Cortex of kidney (tissue), 1 donor: ENCODE measurements at places on chromosomes 1 and 21.

- DNase-seq: no peak
These were observed 138.6 kb upstream of the JUN start for GRCh38 chr1:58922302-58923089.

DNA sequence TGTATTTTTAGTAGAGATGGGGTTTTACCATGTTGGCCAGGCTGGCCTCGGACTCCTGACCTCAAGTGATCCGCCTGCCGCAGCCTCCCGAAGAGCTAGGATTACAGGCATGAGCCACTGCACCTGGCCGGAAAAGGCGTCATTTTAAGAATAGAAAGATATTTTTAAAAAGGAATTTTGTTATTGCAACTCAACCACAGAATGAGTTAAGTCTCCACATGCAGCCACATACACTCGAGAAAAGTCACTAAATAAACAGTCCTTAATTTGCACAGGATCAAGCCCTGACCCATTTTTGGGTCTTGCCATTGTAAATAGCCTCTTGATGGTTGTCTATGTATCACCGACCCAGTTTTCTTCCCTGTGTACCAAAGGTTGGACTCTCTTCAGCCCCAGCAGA lies 85.5 kb downstream of the FBXO2 start:
- DNase-seq: no peak

DNA sequence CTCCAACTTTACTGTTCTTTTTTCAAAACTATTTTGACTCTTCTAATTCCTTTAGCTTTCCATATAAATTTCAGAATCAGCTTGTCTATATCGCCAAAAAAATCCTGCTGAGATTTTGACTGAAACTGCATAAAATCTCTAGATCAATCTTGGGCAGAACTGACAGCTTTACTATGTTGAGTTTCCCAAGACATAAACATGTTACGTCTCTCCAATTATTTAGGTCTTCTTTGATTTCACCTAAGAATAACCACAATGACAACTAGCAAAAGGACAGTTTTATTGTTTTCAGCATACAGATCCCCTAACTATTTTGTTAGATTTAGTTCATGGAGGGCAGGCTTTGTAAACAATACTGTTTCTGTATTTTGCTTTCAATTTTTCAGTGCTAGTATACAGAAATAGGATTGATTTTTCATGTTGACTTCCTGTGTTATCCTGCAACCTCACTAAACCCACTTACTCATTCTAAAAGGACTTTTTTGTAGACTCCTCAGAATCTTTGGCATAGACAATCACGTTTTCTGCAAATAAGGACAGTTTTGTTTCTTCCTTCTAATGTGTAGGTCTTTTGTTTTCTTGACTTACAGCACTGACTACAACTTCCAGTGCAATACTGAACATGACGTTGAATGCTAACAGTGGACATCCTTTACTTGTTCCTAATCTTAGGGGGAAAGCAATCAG lies 63.4 kb downstream of the NPHP4 start:
- no peak for DNase-seq

DNA sequence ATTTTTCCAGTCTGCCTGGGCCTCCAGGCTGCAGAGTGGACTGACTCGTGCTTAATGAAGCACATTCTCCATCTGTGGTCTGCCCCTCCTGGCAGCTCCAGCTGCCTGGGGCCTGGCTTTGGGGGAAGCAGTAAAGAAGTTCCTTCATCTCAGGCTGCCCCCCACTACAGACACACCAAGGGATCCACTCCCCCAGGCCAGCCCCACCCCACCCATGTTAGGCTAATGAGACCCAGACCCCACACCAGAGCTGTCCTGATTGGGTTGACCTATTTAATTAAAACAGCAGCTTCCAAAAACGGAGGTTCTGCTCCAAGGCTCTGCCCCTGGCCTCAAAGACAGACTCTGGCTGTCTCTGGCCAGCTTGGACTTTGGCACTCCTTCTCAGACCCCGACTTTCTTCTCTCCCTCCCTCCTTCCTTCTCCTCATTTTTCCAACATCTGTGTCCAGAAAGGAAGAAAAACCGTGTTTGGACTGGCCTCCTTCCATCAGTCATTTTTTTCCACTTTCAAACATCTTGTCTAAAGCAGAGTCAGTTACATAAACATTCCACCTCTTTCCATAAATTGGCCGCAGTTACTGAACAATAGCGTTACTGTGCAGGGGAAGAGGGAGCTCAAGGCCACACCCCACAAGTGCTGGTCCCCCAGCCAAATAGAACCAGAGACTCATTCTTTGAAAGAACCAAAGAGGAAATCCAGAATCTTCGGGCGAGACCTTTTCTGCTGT lies 29.7 kb downstream of the SERTAD4 start:
- no peak for DNase-seq

DNA sequence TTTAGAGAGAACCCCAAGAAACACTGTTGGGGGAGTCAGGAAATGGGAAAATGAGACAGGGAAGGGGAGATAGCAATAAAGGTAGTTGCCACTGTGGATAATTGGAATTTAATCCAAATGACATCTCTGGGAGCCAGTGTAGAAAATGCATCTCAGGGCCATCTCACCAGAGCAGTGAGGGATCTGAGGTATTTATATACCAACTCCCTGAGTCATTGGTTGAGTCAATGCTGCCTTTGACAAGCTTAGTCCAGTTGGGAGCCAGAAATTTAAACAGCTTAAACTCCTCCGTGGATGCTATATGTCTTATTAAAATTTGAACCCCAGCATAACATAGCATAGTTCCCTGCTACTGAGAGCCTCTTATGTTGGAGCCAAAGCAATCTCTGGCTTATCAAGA lies 140.3 kb downstream of the SLC30A10 start:
- no peak for DNase-seq

- no peak for DNase-seq
These were observed 99.4 kb upstream of the JUN start for GRCh38 chr1:58883037-58883887.

DNA sequence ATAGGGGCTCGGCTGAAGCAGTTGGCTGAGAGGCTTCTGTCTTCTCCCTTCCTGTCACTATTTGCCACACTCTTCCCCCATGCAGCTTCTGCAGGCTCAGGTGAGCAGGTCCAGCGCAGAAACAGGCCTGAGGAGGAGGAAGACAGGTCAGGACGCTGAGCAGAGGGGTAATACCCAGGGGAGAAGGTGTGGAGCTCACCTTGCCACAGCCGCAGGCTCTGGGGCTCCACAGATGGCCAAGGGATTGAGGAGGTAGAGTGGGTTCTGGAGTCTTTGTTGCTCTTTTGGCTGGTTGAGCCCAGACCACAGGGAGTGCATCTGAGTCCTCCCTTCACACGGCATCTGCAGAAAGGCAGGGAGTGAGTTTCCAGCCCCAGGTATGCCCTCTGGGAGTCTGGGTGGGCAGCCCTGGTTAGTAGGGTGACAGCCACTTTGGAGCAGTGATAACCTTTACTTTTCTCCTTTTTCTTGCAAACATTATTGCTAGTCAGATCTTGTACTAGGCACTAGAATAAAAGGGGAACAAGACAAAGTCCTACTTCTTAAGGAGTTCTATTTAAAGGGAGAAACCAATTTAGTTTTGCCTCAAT lies 9.7 kb downstream of the EIF3I start:
- DNase-seq: no peak

GRCh38 chr1:64263335-64263734 lies 59.9 kb downstream of the UBE2U start:
- no peak for DNase-seq

GRCh38 chr1:74654708-74655107 lies 18.9 kb downstream of the ERICH3 start:
- DNase-seq: no peak

GRCh38 chr1:7606096-7606495 lies 165.0 kb upstream of the VAMP3 start:
- DNase-seq: no peak

GRCh38 chr21:36747815-36748383 lies 49.0 kb downstream of the SIM2 start:
- no peak for DNase-seq

DNA sequence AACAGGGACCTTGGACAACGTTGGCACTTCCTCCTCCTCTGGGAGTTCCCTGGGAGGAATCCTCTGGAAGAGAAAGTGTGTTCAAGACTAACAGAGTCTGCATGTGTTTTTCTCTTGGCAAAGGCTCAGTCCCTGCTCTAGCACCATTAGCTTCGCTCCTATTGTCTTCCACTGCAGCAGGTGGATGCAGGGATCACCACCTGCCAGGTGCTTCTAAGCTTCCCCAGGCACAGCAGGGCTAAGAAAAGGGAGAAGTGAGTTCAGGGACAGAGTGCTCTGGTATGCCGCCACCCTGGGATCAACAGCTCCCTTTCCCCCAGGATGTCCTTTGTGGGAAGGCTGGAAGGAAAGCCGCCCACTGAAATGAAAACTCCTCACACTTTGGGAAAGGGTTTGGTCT lies 43.9 kb upstream of the IL20 start:
- DNase-seq: no peak

- no peak for DNase-seq
These were observed 29.3 kb downstream of the KIRREL1 start for GRCh38 chr1:158022554-158023312.

DNA sequence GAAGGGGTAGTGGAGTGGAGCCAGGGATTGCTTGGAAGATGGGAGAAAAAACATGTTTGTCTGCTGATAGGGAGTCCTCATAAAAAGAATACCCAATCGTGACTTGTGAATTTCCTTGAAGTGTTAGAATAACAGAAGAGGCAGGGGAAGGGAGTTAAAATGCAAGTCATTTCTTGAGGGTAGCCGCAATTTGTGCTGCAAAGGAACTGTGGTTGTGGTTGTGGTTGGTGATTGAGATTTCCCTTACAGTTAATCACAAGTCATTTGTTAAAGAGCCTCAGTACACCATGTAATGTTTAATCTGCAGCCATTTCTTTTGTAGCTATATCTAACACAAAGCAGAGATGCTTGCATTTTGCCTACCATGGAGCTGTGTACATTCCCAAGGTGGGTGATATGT lies 38.5 kb upstream of the EGLN1 start:
- no peak for DNase-seq

DNA sequence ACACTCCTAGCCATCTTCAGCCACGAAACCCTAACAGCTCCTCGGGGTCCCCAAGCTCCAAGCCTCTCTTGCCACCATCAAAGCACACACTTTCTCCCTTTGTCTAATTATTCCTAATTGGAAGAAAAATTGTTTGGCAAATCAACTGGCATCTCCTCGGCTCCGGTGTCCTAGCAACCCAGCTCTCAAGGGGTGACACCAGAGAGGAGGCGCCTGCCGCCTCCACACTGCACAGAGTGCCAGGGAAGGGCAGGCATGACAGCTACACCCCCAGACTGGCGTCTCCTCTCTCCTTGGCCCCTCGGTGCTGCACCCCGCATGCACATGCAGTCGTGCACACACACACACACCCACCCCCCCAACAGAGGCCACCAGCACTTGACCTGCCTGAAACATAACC lies 18.2 kb upstream of the GJB5 start:
- DNase-seq: no peak

GRCh38 chr1:13462682-13463081 lies 51.1 kb downstream of the LRRC38 start:
- DNase-seq: no peak

- DNase-seq: no peak
These were observed 20.7 kb downstream of the C1QB start for GRCh38 chr1:22673486-22674409.

DNA sequence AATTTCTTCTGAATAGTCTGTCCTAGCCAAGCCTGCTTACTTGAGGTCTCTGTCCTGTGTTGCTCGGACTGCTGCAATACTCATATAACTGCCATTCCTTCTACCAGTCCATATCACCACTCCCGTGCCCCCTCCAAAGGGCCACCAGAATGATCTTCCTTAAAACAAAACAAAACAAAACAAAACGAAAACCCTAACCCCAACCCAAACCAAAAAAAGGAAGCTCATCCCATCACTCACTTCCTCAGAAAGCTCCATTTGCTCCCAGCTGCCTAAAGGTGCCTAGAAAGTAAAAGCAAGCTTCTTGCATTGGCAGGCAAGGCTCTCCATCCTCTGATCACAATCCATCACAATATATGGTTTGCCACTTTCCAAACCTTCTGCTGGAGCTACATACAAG lies 20.3 kb downstream of the USP24 start:
- no peak for DNase-seq

- no peak for DNase-seq
These were observed 146 bp upstream of the ZNF362 start for GRCh38 chr1:33256221-33256470.

DNA sequence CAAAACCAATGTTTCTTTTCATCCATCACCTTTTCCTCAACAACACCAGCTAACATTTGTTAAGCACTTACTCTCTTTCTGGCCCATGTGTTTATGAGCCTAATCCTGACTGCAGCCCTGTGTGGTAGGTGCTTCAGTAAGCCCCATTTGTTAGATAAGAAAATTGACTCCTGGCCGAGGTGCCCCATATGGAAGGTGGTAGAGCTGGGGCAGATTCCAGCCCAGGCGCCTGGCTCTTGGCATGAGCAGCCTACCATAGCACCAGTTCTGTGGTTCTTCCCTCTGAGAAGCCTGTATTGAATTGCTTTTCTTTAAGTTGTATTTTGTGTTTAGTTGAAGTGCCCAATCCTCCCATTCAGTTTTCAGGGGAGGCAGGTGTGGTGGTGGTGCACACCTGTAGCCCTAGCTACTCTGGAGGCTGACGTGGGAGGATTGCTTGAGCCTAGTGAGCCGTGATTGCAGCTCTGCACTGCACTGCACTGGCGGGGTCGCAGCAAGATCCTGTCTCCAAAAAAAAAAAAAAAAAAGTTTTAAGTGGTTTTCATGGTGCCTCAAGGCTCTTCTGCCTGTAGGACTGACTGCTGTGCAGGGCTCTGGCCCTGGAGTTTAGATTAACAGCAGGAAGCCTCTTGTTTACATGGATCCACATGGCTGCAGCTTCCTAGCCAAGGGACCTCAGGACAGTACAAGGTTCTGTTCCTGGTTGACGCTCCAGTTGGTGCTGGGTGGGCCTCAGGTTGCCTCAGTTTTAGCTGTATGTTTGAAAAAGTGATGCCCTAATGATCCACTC lies 125.9 kb downstream of the MRPS6 start:
- no peak for DNase-seq

GRCh38 chr21:37658817-37659458 lies 257.3 kb downstream of the KCNJ6 start:
- DNase-seq: no peak

DNA sequence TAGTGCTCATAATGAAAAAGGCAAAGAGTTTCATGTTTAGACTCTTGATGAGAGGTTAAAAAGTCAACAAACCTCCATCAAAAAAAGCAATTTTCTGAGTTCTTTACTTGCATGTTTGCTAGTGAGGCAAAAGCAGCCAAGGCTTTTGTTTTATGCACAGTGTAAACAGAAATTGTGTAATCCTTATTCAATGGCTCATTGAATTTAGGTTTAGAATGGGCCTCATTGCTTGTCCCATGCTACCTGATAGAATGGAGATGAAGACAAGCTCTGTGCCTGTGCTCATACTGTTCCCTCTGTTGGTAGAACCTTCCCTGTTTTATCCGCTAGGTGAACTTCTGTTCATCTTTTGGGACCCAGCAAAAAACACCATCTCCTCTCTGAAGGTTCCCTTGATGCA lies 10.0 kb upstream of the LRRC8D start:
- DNase-seq: no peak

- no peak for DNase-seq
These were observed 143.0 kb downstream of the MRPL39 start for GRCh38 chr21:25464275-25464674.

GRCh38 chr1:7658099-7658498 lies 113.0 kb upstream of the VAMP3 start:
- no peak for DNase-seq

- no peak for DNase-seq
These were observed 183.4 kb downstream of the TNFSF18 start for GRCh38 chr1:172867216-172867818.

GRCh38 chr1:59418363-59419144 lies 121.7 kb downstream of the FGGY start:
- no peak for DNase-seq

GRCh38 chr1:65206836-65207235 lies 58.8 kb downstream of the AK4 start:
- no peak for DNase-seq
